Eye (tissue), 1 donor: ENCODE measurements at places on chromosomes 11 and 22.

GRCh38 chr22:33851240-33851639, 69.0 kb downstream of the LARGE1 start:
- no peak for DNase-seq

DNA sequence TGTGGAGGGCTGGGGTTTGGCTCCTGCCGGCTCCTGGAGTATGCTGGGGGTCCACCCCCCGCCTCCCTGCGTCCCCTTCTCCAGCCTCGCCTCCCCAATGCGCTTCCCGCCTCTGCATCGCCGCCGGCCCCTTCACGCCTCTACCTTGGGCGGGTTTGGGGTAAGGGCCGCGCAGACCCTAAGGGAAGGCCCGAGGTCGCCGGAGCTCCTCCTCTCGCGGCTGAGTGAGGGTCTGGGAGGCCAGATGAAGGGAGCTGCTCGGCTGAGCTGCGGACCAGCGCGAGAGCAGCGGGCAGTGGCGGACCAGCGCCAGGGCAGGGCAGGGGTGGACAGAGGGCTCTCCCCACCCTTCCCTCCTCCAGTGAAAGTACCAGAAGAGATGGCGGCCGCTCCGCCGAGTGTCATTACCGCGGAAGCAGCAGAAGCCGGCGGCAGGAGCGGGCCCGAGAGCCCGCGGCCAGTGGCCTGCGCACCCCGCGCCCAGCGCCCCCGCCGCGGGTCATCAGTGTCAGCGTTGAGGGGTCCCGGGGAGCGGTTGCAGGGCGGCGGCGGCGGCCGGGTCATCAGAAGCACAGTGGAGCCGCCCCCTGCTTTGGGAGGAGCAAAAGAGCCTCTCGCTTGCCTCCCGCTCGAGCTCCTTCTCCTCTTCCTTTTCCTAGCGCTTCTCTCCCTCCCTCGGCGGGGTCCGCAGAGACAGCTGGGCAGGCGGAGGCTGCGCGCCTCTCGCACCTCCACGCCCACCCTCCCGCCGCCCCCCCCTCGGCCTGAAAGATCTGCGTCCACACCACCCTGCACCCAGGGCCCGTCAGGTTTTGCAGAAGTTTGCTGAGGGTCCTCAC, 255.6 kb upstream of the CADM1 start:
- peak; percentile 86 for DNase-seq

DNA sequence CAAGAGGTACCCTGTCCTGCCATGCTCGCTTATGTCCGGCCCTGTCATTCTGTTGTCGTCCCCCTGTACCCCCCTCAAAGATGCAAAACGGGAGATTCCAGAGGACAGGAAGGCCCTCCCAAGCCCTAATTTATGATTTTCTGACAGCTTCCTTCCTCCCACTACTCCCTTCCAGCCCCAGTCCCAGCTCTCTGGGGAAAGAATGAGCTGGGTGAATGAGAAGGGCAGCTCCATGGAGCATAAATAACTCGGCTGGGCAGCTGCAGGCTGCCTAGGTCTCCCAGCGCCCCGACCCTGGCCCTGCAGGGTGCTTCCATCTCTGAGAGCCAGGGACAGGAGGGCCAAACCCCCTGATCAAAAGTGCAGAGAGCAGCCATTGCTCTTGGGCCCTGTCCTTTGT, 3.9 kb upstream of the EMID1 start:
- peak; percentile 30 for DNase-seq

DNA sequence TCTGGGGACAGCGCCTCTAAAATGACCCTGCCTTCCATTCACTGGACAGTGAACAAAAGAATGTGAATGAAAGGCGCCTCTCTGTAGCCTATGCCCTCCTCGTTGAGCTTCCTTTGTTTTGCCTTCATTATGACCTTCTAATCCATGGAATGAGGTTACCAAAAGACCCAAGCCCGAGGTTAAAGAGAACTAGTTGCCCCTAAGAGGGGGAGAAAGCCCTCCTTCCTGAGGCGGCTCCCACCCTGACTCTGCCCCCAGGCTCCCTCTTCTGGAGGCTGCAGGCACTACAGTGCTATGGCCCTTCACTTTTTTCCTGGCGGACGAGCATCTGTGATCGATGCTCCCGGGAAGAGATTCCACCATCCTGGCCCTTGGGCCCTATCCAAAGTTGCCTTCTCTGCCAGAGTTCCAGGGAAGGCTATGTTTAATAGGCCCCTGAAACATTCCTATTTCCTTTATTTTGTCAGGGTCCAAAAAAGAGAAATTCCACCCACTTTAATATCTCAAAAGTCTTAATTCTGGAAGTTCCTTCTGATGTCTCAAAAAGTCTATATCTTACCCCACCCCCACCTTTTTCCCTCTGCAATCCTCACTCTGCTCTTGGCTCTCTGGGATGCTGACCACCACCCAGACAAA, 147.3 kb downstream of the FEZ1 start:
- DNase-seq = peak; percentile 95

DNA sequence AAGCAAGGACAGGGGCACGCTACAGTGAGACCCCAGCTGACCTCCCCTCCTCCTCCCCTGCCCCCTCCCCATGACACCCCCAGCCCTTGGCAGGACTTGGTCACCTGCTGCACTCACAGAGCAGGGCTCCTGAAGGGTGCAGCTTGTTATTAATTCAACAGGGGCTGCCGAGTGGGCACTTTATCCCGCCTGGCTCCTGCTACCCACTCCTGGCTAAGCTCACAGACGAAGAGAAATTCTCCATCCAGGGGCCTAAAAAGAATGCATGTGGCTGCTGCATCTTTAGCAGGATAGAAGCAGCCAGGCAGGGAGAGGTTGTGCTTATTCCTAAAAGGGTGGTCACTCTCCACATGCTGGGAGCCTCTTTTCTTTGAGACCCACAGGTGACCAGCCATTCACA, 40.3 kb downstream of the GALNT18 start:
- no peak for DNase-seq

GRCh38 chr11:40435344-40435743, 1024.1 kb downstream of the LRRC4C start:
- DNase-seq = no peak

GRCh38 chr22:40660730-40661129, 18.6 kb upstream of the MCHR1 start:
- DNase-seq = no peak

GRCh38 chr11:11618973-11619435, 2.8 kb downstream of the GALNT18 start:
- DNase-seq = no peak

- DNase-seq = no peak
Observed at GRCh38 chr11:28043930-28044709, 63.8 kb downstream of the KIF18A start.

DNA sequence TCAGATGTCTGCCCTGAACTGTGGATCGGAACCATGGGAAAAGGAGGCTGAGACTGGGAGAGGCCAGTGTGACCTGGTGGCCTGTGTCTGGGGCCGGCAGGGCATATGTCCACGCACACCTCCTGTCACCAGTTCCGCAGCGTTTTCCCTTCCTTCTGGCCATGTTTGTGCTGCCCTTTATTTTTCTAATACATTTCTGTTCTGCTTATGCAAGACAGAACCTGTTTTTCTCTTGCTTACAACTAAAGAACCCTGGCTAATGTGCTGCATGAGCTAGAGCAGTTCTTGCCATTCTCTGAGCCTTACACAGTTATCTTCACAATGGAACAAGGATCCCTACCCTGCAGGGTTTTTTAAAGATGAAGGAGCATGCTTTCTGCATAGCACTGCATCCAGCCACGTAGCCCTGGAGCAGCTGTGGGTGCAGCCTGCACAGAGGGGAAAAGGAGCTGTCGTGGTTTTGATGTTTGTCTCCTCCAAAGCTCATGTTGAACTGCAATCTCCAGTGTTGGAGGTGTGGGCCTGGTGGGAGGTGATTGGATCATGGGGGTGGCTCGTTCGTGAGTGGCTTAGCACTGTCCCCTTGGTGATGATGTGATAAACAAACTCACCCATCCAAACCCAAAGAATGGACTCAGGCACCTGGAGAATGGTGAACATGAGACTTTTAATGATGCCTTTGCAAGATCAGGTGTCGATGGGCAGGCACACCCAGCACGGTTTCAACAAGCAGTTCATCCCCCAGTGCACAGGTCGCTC, 84.8 kb upstream of the SHANK2 start:
- no peak for DNase-seq

DNA sequence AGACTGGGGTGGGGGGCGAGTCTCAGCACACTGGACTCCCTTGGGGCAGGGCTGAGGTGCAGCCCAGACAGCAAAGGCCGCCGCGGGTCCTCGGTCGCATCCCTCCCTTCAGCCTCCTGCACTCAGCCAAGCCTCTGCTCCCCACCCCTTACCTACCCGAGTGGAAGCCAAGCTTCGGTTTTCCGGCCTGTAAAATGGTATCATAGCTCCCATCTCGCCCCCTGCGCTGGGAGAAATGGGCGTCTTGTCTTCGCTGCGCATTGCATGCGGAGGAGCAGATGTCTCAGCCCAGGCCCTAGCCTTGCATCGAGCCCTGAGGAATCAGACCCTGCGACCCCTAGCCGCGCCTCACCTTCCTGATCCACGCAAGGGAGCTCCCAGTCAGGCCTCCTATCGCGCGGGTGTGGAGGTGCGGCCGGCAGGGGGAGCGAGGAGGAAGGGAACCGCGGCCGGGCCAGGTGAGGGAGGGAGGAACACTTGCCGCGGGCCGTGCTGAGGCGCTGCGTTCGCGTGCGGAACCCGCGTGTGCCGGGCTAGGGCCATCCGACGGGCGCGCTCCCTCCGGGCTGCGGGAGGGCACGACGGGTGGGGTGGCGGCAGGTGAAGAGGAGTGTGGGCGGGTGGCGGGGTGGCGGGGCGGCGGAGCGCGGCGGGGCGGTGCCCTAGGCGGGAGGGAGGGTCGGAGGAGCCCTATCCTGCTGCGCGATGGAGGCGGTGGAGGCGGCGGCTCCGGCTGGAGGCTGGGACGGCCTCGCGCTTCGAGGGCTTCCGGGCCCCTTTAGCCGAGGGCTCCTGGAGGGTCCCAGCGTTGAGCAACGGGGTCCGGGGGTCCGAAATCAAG, 4.1 kb upstream of the TBX1 start:
- DNase-seq = peak; percentile 46
